ENCODE measurements at places on chromosomes 5 and 9. TPM values are rescaled to one million over a fixed set of nuclear protein-coding genes. Genes with fewer than 3 reads are reported as not detected.

DNA sequence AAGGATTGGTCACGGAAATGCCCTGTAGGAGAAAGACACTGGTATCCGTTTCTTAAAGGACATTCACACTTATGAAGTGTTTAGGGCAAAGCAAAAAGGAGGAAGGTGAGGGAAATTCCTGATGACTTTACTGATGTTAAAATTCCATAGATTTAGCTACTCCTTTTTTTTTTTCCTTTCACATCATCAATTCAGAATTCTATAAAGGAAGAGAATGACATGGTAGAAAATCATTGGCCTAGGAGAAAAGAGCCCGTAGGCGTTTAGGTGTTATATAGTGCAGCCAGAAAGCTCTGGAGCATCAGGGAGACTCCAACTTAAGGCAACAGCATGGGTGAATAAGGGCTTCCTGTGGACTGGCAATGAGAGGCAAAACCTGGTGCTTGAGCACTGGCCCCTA, at the start of gene TSLP:
Gene TSLP, plus strand, starts transcription at position 301 of the 400 bp plus-strand sequence. CDS start 178 bp downstream, outside the sequence.
- no peak for DNase-seq

DNA sequence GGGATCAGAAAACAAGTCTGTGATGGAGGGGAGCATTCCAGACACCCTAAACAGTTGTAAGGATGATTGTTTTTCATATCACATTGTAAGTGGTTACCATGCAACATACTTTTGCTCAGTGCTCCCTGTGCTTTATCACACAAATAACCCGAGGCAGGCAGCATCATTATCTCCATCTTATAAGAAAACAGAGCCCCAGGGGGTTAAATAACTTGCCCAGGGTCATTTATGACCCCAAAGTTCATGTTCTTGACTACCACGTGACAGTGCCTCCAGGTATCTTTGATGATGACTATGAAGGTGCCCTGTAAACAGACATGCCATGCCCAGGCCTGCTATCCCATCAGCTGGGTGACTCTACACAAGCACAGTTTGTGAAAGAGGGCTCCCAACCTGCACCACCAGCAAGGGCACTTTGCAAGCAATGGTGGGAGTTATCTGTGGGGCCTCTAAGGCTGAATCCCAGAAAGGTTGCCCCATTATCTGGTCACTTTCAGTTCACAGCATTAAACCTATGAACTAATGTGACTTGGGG, 9.5 kb downstream of the GNPDA1 start:
- no peak for DNase-seq

DNA sequence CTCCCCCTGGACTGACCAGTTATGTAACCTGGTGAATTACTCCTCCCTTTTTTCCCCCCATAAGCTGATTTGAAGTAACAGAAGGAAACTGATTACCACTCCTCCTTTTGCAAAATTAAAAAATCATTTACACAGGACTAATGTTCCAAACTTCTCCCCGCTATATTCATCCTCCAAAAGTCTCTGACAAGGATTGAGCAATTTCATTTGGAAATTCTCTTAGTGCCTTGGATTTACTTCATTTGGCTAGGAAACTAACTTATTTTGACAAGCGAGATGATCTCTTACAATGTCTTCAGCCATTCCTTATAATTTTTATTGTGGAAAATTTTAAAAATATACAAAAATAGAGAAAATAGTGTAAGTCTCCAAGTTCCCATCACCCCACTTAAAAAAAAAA, 15.4 kb upstream of the B4GALT1 start:
- no peak for DNase-seq

GRCh38 chr5:136740228-136740627, 374.9 kb upstream of the TRPC7 start:
- DNase-seq: no peak

- no peak for DNase-seq
These were observed 592.6 kb downstream of the PRELID2 start for GRCh38 chr5:145242551-145242950.

The ENDOG gene
- total RNA-seq: 21.8 TPM

GRCh38 chr5:40781843-40782409, 16.2 kb downstream of the PRKAA1 start:
- no peak for DNase-seq

The ABCA1 gene
- total RNA-seq: 20.8 TPM
